ENCODE measurements at places on chromosomes 13 and 19.

DNA sequence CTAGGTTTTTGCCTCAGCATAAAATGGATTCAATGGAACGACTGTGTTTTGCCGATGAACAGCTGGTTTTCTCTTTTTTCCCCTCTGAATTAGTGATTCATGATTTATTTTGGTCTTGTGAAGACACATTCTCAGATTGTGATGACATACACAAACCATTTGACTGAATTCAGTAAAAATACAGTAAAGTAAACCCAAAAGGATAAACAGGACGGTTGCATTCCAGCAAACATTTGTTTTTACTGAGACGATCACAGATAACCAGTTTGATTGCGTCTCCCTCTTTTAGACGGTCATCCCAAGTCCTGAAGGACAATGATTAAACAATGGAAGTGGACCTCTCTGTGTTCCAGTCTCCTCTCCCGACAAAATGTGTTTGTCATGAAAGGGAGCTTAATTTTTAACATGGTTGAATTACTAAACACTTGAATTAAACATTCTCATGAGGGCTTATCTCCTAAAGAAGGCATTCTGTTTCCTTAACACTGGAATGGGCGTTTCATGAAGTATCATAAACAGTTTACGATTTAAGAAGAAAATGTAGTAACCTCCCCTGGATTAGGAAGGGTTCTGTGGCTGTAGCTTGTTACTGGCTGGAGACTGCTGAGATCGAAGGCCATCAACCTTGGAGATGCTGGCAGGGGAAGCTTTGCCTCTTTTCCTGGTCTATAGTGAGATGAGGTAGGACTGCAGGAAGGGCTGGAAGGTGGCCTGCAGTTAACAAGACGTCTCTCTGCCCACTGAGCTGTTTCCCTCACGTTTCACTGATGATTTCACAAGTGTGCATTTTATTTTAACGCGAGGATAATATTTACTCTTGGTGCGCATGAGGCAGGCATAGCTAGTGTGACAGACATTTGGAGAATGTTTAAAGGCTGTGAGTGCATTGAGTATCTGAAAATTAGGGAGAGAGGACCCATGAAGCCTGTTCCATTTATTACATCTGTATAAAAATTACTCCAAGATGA lies 457.9 kb downstream of the FGF9 start:
- no peak for DNase-seq

DNA sequence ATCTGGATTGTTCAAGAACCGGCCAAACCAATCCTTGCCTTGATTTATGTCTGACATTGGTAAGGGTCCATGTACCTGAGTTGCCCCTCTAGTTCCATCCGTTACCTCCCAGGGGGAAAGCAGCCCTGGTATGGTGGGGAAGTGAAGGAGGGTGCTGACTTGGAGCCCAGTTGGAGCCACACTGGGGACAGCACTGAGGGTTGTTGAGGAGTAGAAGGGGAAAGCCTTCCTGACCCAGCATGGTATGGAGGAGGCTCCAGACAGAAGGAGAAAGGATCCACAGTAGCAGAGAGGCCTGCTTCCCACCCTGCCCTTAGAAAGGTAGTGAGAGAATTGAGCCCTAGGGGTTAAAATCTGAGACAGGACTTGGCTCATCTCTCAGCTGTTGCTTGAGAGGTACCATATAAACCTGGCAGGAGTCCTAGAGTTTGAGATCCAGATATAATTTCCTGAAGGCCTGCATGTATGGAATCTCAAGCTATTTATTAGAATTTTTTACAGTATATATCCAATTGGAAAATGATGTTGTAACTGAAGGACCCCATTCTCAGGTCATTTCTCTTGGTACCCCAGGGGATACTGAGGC lies 16.7 kb upstream of the FCGBP start:
- no peak for DNase-seq

DNA sequence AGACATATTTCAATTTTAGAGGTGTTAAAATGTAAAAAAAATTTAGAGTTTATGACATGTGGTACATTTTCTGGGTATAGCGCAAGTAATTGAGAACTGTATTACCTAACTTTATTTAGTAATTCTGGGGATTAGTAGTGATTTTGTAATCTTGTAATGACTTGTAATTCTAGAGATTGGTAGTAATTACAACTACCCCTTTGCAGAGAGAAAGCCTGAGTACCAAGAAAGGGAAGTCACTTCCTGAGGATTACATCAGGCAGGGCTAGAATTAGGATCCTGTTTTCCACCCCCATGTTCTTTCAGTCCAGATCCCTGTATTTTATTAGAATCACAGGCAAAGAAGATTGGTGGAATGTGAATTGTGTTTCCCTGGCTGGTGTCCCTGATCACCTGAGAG lies 274.9 kb downstream of the KCNRG start:
- no peak for DNase-seq

GRCh38 chr13:104309431-104309830 lies 1243.2 kb upstream of the SLC10A2 start:
- DNase-seq = no peak

DNA sequence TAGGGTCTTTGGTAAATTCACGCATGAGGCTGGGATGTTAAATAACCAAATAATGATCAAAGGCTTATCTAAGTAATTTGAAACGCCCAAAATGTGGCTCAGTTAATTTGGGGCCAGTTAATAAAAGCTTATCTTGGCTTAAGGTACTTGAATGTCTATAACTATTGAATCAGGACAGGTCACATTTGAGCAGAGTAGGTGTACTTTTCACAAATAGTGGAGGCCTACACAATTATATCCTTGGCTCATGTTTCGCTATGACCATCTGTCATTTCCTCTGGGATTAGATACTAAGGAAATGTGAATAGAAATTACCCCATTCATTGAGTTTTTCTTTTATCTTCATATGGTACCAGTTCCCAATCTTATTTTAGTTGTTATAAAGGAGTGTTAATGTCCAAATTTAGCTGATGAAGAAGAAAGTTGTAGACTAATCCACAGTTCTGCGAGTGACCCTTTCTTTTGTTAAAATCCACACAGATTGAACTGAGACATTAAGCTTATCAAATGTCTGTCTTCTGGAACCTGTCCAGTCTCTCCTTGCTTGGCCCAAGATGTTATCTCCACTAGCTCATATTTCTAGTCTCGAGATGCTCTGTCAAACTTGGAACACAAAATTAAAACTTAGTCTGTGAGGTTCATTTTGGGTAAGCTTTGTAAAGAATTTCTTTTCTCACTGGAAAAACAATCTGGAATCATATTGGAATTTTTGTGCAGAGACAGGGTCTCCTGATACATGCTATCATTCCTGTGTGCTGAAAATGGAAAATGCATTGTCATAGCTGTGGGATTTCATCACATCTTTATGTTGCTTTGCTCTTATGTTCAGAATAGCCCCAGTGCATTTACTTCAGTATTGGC lies 31.0 kb downstream of the SLAIN1 start:
- DNase-seq = no peak

DNA sequence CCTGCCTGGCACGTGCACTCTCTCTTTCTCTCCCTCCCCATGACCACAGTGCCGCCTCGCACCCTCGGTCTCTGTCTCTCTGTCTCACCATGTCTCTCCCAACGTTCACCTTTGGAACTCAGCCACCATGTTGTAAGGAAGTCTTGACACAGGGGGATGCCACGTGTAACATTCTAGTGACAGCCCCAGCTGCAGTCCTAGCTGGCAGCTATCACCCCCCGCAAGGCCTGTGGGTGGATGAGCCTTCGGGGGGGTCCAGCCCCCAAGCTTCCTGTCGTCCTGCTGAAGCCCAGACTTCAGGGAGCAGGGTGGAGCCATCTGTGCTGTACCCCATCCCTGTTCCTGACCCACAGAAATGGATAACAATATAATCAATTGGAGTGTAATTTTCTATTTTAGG lies 118.5 kb downstream of the SOX1 start:
- no peak for DNase-seq

DNA sequence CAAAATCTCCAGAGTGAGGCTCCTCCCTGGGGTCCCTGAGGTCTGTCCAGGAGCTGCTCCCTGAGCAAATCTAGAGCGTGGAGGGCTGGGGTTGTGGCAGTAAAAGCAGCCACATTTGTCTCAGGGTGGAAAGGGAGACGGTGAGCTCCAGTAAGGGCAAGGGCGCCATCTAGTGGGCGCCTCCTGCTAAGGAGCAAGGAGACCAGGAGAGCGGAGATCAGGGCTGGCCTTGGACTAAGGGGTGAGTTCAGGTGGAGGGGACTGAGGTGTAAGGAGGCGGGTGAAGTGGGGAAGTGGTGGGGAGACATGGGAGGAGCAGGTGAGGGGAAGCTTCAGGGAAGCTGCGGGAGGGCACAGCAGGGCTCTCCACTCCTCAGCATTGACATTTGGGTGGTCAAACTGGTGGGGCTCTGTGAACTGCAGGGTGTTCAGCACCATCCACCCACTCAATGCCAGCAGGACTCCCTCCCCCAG lies 5.3 kb upstream of the CEACAM21 start:
- peak; percentile 80 for DNase-seq

GRCh38 chr19:58392945-58393724 lies 2.3 kb upstream of the RNF225 start:
- no peak for DNase-seq

DNA sequence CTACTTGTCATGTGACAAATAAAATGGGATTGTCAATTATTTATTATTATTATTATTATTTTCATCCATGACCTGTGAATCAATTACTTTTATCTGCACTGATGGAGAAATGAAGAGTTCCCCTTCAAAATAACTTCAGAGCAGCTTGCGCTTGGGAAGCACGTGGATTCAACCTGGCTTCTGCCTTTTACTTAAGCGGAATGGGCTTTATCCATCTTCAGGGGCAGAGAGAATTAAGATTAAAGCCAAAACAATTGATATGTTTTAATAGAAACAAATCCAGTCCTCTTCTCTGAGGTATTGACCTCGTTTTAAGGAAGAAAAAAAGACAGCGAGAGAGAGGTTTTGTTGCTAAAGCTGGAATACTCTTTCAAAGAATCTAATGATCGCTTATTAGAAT lies 876 bp downstream of the SACS start:
- no peak for DNase-seq

GRCh38 chr13:110398564-110399507 lies 91.8 kb downstream of the COL4A2 start:
- no peak for DNase-seq

DNA sequence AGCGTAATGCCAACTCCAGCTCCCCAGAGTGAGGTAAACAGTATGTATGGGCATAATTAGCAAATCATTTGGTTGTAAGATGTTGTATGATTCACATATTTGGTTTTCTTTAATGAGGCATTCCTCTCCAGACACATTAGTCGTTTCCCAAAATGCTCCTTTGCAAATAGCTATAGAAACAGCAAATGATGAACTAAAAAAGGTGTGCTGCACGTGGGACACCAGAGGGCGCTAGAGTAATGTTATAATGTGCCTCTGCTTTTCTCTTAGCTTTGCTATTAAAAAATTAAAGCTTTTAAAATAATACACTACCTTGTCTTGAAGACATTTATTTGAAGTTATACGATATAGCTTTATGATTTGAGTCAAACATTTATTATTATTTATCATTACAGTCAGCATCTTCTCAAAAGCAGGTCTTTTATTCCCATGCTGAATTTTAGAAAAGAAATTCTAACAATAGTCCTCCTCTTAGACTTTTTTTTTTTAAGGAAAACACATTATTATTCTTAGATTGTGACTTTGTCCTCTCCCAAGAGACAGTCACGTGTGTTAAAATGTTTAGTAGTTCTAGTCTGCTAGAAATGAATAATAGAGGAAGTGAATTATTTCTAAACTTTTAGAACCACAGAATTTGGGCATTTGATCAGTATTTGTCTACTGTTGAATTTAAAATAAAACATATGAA lies 121.6 kb upstream of the FRY start:
- DNase-seq = peak; percentile 61

- no peak for DNase-seq
These were observed 18.2 kb downstream of the CEBPG start for GRCh38 chr19:33391631-33392249.

DNA sequence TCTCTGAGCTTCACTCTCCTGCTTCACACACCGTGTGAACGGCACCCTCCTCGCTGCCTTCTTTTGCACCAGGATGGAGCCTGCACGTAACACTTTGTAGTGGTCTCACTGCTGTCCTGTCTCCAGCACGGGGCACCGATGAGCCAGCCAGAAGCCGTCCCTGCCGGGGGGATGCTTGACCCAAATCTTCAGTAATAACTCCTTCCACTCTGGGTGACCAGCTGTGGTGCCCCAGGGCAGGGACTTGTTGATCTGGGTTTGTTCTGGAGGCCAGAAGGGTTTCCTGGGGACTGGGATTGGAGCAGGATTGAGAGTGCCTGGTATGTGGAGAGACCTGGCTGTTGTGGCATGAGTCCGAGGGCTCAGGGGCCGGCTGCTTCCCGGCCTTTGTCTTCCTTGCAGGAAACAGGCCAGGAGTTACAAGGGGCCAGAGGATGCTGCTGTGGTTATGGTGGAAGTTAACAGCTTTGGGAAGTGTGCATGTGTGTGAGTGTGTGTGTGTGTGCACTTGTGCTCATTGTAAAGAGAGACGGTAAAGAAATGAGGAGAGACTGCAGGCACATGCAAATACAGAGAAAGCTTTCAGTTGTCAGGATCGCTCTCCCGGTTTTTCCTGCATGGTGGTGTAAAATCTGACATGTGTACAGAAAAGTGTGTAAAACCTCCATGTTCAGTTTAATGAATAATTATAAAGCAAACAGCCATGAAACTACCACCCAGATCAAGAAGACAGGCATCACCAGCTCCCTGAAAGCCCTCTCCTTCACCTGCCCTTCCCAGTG lies 18.9 kb downstream of the PAK4 start:
- DNase-seq = no peak

GRCh38 chr13:98944336-98944735 lies 33.5 kb downstream of the DOCK9 start:
- no peak for DNase-seq

DNA sequence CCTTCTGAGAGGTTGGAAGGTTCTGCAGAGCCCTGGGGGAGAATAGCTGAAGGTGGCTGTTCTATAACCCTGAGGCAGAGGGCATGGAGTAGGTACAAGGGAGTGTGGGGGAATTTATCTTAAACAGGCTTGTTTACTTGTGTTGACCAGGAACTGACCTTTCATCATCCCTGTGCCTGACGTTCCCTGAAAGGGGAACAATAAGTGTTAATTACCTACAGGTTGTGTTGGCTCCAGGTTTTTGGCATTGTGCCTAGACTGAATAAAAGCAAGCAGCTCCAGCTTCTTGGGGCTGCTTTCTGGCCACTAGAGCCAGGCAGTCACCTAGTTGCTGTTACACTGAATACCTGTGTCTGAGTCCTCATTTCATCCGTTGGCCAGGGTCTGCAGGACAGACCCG lies 60.0 kb downstream of the ZNF627 start:
- DNase-seq = no peak

GRCh38 chr13:78326633-78327032 lies 276.7 kb downstream of the POU4F1 start:
- DNase-seq = no peak

DNA sequence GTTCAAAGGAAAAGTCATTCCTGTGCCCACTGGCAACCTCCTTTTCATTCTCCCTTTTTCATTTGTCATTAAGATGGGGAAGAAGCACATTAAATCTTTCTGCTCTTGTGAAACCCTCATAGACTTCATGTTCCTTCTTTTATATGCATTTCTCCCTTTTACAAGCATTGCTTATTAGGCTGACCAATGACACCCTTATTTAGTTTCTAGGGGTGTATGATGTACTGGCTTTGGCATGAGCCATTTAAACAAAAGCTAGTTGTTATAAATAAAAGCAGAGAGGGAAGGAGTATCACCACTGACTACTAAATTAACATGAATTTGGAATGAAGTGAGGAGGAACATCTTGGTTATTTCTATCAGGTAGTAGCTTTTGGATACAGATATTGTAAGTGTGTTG lies 68.2 kb upstream of the PCDH9 start:
- no peak for DNase-seq

Measured in ureter (tissue), 1 donor.